Panc1 (cell line): ENCODE measurements at places on chromosomes 6 and 20.

DNA sequence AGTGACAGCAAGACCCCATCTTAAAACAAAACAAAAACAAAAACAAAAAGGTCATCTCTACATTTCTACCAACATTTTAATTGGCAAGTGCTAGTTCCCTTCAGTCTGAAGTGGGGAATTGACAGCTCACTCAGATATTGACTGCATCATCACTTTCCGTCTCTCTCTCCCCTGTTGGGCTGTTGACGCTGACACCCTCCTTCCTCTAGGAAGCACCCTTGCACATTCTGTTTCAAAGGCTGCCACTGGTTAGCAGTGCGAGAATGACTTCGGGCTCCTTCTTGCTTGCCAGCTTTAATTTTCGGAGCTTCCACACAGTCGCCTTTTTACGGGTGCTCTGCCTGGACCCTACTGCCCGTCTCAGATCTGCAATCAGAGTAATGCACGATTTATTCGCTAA, 96.6 kb upstream of the INSM1 start:
- DNase-seq: no peak

GRCh38 chr6:13661647-13662046, 46.5 kb downstream of the NOL7 start:
- DNase-seq: no peak

GRCh38 chr6:21245488-21245887, 348.1 kb upstream of the SOX4 start:
- no peak for DNase-seq

DNA sequence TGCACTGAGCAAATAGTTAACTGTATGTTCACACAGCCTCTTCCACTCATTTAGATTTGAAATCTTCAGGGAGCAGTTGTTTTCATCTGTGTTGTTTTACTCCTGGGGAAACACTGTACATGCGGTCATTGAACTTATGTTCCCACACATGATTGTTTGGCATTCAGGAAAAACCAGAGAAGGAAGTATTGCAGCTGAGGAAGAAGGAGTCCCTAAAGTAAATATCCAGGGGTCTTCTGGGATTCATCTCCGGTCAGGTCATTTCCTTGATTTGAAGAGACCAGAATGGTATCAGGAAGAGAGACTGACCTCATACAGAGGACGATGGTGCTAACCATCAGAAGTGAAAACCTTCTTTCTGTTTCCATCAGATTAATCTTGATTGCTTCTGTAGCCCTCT, 52.5 kb downstream of the DCBLD1 start:
- no peak for DNase-seq

DNA sequence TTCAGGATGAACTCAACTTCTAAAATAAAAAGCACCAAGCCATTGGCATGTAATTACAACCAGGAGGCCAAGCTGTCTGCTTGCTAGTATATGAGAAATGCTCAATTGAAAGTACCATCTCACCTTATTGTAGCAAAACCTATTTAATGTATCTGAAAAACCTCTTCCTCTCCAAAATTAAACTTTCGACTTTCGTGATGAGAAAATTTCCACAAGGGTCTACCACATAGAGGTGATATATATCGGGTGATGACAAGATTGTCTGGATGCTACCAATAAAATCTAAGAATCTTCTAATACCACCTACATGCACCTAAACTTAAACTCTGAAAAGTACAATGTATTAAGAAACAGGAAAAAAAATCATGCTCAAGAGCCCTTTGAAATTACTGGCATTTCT, 74.2 kb downstream of the ATXN1 start:
- DNase-seq: no peak

GRCh38 chr6:33405386-33405940, 5.4 kb upstream of the PHF1 start:
- DNase-seq: no peak

DNA sequence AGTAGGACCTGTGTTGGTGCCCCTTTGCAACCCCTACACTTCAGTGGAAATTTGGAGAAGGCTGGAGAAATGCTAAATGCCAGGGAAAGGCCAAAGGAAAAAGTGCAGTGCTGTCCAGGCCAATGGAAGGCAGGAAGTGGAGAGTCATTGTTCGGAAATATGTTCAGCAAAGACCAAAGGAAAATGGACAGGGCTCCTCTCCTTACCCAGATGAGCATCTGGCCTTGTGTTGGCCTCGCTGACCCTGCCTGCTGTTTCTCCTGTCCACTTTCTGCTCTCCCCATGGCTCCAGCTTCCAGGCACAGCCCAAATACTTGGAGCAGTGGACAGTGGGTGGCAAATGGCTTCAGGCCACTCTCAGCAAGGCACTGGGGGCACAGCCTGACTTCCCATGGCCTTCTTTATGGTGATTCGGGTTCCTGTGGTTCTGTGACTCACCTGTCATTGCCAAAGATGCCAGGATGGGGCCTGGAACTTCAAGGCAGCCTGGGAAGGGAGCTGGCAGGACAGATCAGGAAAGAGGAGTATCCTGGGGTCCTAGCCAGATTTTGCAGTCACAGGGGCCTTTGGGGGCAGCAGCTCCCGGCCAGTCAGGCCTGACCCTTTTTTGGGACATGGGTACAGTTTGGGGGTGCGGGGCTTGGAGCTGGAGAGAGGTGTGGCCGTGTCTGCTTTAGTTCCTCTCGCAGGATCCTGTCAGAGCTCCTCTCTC, 190.9 kb upstream of the SLC24A3 start:
- DNase-seq: no peak

- DNase-seq: no peak
Measured at GRCh38 chr20:64106435-64106961, 867 bp downstream of the NPBWR2 start.

GRCh38 chr6:106869203-106869602, 105.3 kb downstream of the CD24 start:
- no peak for DNase-seq

DNA sequence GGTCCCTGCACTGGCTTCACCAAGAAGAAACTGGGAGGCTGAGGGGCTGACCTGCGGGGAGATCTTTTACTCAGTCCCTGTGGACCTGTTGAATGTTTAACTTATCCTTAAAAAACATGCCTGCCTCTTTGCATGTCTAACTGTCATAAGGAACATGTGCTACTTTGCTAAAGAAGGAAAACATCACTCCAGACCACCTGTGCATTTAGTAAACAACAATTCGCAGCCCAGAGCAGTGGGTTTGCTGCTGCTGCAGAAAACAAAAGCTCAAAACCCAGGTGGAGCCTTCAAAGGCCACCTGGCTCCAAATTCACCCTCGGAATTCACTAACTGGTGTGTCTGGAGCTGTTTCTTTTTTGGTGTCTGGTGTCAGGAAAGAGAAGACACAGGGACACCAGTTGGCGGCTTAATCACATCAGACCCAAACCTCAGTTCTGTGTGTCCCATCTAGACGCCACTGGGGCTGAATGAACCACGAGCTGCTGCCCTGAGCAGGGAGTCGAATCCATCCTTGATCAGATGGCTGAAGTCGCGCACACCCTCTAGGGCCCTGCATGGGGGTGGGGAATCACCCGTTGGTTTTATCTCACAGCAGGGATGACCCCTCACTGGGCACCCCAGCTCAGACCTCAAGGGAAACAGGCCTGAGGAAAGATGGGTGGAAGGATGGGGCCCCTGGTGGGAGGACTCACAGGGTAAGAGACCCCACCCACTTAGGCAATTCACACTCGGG, 344.3 kb downstream of the PREX1 start:
- DNase-seq: no peak
